Activated gamma-delta T cell treated with Interleukin-2 at 50 U/mL for 16 hours (primary cell): ENCODE measurements at places on chromosomes 7 and 10.

- DNase-seq: no peak
These were observed 258.8 kb downstream of the SNX10 start for GRCh38 chr7:26550492-26550891.

- no peak for DNase-seq
These were observed 212.5 kb upstream of the HDAC9 start for GRCh38 chr7:18283045-18283444.

- DNase-seq: no peak
These were observed 4.9 kb upstream of the MTPN start for GRCh38 chr7:135981958-135982646.

GRCh38 chr10:107966826-107967225 lies 802.3 kb upstream of the SORCS1 start:
- no peak for DNase-seq

- DNase-seq: no peak
These were observed 22.5 kb downstream of the CCDC186 start for GRCh38 chr10:114151486-114151885.

GRCh38 chr10:26970667-26971066 lies 109.9 kb upstream of the ABI1 start:
- DNase-seq: no peak

DNA sequence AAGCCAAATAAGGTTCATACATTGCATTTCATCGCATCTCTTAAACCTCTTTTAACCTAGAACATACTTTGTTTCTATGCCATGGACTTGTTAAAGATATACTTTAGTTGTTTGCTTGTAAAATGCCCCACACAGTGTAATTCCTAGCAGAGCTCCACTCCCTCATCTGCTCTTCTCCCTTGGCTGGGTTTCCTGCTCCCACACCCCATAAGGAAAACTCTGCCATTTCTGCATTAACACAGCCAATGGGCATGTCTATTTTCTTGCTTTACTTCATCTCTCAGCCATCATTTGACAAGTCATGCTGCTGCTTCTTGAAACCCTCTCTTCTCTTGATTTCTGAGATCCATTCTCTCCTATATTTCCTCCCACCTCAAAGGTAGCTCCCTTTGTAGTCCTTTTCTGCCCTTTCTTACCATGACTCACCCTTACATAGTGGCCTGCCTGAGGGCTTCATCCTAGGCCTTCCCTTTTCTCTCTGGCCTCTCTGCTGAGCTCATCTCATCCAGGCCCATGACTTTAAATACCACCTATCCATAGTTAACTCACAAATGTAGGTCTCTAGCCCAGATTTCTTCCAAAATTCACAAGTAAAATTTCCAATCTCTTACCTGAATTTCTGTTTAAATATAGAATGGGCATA lies 471.4 kb downstream of the ADRA2A start:
- no peak for DNase-seq

DNA sequence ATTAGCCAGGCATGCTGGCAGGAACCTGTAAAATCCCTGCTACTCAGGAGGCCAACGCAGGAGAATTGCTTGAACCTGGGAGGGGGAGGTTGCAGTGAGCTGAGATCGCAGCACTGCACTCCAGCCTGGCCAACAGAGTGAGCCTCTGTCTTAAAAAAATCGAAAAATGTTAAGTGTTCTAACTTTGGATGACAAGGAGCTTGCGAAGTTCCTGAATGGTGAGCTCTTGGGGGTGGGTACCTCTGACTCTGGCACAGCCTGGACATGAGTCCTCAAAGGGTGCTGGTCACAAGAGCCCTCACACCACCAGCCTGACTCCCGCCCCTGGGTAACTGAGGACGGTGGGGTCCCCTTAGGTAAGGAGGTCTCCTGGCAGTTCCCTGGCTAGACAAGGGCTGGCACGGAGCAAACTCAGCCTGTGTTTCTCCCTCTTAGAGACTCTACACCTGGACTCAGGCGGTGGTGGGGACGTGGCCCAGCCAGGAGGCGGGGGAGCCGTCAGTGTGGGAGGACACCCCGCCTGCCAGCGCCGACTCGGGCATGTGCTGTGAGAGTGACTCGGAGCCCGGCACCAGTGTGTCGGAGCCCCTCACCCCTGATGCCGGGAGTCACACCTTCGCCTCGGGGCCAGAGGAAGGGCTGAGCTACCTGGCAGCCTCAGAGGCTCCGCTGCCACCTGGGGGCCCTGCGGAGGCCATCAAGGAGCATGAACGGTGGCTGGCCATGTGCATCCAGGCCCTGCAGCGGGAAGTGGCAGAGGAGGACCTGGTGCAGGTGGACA lies 24.1 kb downstream of the AMZ1 start:
- no peak for DNase-seq

DNA sequence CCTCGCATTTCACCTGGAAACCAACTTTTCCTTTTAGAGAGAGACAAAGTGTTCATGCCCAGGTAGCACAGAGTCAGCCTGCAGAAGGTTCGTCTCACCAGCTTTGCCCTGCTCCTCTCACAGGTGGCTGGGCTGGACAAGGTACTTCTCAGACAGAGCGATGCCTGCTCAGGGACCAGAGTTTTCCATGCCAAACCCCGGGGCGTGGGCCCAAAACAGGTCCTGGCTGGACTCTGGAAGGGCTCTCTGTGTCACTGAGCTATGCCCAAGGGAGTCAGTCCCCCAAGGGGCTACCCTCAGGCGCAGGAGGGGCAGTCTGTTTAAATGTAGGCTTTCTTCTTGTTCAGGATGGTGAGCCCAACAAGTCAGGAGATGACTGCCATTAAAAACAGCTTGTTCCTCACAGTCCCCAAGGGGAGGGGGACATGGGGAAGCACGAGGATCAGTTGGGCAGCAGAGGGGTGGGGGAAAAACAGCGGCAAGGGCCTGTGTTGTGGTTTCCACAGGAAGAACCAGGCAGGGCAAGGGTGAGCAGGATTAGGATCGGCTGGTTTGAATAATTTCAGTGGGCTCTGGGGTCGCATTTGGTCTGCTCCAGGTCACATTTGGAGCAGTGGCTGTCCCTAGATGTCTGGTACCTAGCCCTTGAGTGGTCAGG lies 55.5 kb upstream of the FIGNL1 start:
- DNase-seq: no peak

DNA sequence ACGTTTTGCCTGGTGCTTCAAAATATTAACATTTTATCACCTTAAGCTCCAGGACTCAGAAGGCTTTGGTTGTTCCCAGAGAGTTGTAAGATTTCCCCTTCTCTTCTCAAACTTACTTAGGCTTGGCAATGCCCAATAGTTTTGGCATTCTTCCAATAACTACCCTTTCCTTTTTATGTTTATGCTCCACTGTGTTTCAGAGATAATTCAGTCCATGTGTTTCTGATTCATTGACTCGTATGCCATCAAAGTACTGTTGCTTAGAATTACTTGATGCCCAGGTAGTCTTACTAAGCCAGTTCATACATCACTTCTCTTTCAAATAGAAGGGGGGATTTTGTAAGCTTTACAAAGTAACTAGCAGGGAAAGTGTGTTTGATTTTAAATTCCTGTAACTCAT lies 66.6 kb downstream of the AGMO start:
- no peak for DNase-seq

GRCh38 chr7:1466524-1467271 lies 7.4 kb upstream of the MICALL2 start:
- no peak for DNase-seq

- no peak for DNase-seq
These were observed 142.4 kb downstream of the C1GALT1 start for GRCh38 chr7:7324698-7325097.

DNA sequence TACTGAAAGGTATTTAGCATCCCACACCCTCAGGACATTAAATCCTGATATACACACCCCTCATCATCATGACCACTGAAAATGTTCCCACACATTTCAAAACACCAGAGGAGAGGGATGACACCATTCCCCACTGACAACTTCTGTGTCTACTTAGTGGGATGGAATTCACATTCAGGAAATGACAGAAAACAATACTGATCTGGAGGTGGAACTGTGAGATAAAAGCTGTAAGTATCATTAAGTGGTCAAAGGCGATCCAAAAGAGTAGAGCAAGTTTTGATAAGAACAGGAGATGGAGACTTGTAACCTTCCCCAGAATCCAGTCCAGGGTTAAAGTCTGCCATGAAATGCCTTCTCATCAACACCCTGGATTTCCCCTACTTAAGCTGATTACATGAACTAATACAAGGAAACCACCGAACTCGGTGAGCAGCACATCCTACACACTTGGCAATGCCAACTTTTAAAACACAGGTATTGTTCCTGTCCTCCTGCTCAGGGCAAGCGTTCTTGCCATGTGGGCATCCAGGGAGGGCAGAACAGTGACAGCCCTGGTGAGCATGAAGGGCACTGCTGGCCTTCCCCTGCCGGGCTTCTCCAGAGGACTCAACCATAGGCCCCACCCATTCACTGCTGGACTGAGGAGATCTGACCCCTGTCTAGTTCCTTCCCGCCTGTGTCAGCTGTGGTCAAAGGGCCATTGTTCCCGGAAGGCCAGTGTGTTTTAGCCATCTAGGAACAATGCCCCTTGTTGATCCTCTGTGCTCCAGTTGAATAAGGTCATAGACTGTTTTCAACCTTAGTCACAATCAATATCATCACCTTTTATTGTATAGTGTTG lies 85.0 kb downstream of the SGMS1 start:
- DNase-seq: no peak

DNA sequence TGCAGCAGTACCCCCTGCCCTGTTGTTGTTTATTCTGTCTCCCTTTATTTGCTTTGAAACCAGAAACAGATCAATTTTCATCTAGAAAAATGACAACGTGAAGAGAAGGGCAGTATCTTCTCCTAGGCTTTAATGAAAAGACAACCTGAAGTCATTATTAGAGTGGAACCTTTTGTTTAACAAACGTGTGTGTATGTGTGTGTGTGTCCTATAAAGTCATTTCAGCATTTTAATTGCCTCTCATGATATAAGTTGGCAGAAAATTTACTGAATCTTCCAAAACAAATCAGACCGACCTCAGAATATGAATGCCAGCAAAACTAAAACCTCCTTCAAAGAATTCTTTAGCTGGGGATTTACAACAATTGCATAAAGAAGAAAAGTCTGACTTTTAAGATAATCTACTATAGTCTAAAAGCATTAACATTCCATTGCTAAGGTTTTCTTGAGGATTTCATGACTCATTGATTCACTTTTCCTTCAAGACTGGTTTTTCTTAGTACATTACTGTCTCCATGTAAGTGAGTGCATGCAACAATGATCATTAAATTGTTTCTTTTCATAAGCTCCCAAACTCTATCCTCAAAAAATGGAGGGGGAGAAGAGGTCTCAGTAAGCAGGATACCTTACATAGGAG lies 3.2 kb downstream of the GLI3 start:
- no peak for DNase-seq
